ENCODE measurements at places on chromosomes 3 and 15.

DNA sequence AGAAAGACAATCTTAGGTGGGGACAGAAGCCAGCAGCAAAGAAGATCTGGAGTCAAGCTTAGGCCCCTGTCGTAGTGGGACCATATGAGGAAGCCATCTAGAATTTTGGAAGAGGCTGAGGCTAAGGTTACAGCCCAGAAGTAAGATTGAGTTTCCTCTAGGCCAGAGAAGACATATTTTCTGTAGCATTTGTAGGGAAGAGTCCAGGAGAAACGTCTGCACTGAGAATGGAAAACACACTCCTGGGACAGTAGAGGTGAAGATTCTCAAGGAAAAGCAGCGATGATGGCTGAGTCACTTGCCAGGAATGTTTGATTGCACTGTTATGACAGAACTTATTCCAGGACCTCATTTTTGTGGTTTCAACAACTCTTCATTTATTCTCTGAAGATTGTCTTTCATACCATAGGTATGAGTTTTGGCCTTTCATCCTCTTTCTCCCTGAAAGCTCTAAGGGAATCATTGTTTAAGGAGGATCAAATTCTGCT is 107.2 kb downstream of the GTPBP8 start:
- no peak for DNase-seq

DNA sequence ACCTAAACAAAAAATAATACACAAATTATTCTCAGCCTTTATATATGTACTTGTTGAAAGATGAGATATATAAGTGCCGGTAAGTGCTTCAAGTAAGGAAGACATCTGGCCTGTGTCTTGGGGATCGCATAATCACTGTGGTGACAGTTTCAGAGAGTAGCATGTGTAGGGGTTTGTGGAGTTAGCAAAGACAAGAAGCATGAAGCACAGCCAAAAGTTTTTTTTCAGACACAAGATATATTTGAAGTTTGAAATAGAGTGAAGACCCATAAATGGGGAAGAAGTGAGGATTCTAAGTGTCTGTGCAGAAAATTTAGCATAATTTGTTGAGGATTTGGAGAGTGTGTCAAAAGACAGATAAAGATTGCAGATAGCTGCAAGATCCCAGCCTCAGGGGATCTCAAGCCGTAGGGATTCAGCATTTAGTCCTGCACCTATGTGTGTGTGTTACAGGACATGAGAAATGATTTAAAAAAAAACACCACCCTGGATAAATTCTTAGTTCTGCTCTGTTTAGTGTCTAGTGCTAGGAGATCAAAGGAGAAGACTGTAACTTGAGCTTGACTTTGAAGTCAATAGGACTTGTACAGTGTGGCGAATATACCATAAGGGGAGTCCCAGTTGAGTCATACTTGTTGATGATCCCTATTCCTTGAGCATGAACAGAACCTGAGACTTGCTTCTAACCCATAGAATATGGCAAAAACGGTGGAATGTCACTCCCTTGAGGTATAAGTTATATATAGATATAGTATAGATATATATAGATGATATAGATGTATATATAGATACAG is 123.9 kb upstream of the GRM7 start:
- DNase-seq: no peak

DNA sequence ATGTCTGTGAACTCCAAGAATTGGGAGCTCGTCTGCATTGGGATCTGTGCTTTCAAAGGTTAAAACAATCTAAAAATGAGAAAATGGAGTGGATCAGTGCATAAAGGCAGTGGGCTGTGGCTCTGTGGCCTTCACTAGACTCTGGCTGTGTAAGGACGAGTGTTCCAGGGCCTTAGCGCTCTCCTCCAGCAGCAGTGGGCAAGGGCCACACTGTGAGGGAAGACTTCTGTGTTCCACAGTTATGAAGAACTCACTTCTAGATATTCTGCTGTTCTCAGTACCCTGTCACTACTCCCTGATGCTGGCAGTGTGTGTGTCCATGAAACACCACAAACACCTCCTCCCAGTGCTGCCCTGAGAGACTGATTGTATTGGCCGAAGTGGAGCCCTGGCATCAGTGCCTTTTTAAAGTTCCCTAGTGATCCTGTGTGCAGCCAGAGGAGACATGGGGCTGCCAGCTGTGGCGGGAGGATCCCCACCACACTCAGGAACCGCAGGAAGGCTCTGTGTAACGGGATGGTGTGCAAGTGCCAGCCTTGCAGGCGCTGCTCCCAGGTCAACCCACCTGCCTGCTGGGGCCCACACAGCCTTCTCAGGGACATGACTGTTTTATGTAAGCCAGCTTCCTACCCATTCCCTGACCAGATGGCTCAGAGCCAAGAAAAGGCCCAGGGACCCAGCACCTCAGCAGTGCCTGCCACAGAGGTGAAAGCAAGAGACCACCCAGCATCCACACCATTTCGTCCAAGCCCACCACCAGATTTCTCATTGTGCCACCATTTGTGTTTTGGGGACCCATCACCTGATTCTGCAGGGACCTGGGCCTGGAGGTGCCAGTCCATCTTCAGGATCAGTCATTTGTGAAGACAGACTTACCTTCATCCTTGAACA is 40.4 kb downstream of the ABTB1 start:
- no peak for DNase-seq

GRCh38 chr3:133837487-133838295 is 32.1 kb downstream of the SRPRB start:
- no peak for DNase-seq

GRCh38 chr3:187986514-187986934 is 167.4 kb upstream of the LPP start:
- no peak for DNase-seq

DNA sequence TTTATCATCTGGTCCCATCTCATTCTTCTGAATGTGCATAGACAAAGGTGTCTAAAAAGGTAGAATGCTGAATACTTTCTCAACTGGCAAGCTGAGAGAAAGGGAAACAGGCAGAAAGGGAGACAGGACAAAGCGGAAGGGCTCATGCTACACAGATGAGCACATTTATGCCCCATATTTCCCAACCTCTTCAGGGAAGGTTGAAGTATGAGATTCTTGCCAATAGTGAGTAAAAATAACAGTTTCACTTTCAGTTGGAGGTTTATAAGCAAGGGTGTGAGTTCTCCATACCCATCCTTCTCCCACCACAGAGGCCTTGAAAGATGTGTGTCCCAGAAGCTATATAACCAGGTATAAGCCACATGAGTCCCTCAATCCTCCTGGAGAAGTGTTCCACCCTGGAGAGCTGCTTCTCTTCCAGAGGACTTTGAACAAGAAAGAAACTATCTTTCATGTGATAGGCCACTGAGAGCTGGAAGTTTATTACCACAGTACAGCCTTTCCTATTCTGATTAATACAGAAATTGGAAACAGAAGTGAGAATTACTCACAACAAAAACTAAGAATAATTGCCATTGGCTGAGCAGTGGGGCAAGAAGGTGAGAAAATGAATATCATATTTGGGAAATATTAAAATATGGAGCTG is 709.4 kb upstream of the NR2F2 start:
- DNase-seq: no peak

DNA sequence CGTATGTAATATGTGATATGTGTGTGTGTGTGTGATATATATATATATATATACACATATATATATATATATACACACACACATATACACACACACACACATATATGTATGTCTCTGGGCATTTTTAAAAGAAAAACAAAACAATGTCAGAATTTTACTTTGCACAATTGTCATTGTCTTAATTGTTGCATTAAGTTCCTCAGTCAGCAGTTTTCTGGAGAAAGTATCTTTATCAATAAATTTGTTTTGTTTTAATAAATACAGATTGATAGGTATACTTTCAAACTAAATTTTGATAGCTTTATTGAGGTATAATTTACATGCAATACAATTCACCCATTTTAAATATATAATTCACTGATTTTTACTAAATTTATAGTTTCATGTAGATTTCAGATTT is 62.9 kb upstream of the SENP5 start:
- no peak for DNase-seq

DNA sequence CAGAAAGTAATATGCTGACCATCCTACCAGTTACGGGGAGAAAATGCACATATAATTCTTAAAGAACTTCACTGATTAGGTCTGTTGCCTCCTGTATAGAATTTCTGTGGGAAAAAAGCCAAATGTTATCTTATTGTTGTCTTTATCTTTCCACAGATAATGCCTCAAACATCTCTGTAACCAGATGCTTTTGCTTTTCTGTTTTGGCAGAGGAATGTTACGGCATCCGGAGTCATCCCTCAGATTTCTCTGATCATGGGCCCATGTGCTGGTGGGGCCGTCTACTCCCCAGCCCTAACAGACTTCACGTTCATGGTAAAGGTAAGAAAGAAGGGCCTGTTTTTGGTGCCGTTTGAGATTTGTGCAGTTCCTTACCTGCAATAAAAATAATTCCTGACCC is 33.5 kb downstream of the PCCB start:
- DNase-seq: no peak

DNA sequence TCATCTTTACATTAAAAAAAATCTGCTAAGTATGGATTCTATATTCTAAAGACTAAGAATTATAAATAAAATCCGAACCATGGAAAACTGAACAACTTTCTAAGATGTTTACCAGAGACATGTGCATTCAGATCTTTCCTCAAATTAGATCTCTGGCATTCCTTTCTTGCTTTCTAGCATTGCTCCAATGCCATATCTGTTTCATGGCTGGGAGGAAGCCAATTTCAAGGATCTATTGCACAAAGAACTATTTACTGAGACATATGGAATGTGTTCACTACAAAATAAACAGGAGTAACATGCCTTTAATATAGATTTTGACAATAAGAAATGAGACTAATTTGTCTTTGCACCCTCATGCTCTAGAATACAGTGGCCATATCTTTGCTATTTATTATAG is 45.1 kb upstream of the NANOGP8 start:
- no peak for DNase-seq

GRCh38 chr3:18946524-18946923 is 201.8 kb upstream of the KCNH8 start:
- no peak for DNase-seq

GRCh38 chr3:126476166-126477060 is 722 bp upstream of the ZXDC start:
- peak; percentile 49 for DNase-seq

Measured in activated naive CD4-positive, alpha-beta T cell treated with anti-CD3 and anti-CD28 coated beads, Interleukin-2, amount 50 U/mL, for 72 hours (primary cell).